ENCODE measurements at places on chromosomes 16 and 17. TPM values are rescaled to one million over a fixed set of nuclear protein-coding genes. Genes with fewer than 3 reads are reported as not detected.

DNA sequence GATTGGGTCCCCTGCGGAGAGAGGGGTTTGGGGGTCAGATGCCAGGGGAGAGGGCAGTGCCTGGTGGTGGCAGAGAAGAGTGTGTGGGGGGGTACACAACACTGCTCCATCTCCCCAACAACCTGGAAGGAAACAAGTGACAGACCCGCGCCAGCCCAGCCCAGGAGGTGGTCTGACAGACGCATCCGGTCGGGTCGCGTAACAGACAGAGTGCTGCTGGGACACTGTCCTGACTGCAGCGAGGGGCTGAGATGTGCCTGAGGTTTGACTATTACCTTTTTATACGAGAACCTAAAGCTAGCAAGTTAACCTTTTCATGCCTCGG, 16.2 kb downstream of the UNC13D start:
- no peak for DNase-seq

GRCh38 chr17:79597996-79598895, 12.6 kb downstream of the RBFOX3 start:
- DNase-seq, result no peak

DNA sequence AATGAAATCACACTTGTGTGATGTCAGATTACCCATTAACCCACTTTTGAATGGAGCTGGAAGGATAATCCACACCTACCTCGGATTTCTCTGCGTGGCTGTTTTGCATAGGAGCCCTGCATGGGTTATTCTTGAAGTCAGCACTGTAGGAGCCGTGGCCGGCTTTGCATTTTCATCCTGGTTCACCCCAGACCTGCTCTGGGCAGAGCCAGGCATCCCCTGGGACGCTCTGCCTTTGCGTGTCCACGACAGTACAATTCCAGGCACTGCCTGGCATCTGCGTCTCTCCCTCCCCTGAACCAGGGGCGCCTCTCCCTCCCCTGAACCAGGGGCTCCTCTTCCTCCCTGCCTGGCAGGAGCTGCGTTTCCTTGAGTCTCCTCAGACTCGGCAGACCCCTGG, 29.7 kb upstream of the ZNF750 start:
- DNase-seq, result no peak

DNA sequence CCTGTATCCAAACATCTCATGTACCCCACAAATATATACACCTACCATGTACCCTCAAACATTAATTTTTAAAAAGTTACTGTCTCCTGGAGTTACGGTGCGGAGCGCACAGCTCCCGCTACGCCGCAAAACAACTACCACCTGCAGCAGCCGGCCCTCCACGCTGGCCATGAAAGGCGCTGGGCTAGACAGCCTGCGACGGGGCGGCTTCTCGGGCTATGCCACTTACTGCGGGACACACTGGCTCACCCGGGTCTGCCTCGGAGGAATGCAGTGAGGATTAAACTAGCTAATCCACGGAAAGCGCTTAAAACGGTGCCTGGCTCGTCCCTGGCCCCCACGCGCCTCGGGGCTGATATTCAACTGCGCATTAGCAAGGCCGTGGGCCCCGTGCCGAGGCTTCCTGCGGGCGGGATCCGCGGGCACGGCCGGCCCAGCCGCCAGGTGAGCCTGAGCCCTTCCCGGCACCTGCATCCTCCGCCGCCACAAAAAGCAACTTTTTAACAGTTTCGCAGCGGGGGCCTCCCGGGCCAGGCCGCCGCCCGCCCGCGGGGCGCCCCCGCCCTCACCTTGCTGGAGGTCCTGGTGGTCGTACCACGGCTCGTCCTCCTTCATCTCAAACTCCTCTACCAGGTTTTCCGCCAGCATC, 633 bp downstream of the CDR2 start:
- DNase-seq, result no peak

- DNase-seq, result no peak
Observed at GRCh38 chr16:27853651-27854050, 209.9 kb downstream of the GSG1L start.

The CRYBA1 gene
- polyA plus RNA-seq, result not detected

The RND2 gene
- polyA plus RNA-seq, result 0.20 TPM

DNA sequence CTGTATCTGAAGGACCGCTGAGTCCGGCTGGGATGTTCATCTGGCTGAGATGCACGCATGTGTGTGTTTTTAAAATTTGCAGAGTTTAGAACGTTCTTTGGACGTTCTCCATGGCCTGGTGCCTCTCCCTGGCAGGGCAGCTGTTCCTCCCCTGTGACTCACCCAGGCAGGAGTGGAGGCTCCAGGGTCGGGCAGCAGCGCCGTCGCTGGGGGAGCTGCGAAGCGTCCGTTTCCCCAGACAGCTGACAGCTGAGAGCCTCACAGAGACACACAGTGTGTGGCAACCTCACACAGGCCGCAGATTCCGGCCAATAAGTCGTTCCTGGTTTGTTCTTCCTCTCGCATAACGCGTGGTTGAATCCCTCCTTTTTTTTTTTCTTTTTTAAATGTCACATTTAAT, 80.6 kb downstream of the OR1D5 start:
- no peak for DNase-seq

The MMP28 gene
- polyA plus RNA-seq, result 51.7 TPM

GRCh38 chr17:55242476-55242875, 22.3 kb upstream of the HLF start:
- DNase-seq, result no peak

DNA sequence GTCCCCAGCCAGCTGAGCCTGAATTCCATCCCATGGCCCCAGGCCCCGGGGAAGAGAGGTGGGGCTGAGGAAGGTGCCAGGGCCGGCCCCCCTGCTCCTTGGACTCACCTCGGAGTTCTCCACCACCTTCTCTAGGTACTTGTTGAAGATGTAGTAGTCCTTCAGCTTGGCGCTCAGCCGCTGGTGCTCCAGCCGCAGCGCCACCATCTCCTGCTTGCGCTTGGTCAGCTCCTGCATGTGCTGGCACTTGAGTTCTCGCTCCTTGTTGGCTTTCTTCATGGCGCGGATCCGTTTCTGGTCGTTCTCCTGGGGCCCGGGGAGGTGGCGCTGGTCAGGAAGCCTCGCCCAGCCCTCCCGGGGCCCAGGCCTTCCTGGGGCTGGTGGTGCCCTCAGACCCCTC, 3.3 kb downstream of the CCDC42 start:
- no peak for DNase-seq

The MYH13 gene
- not detected for polyA plus RNA-seq

- DNase-seq, result no peak
Observed at GRCh38 chr17:9895923-9896322, 9.1 kb downstream of the RCVRN start.

DNA sequence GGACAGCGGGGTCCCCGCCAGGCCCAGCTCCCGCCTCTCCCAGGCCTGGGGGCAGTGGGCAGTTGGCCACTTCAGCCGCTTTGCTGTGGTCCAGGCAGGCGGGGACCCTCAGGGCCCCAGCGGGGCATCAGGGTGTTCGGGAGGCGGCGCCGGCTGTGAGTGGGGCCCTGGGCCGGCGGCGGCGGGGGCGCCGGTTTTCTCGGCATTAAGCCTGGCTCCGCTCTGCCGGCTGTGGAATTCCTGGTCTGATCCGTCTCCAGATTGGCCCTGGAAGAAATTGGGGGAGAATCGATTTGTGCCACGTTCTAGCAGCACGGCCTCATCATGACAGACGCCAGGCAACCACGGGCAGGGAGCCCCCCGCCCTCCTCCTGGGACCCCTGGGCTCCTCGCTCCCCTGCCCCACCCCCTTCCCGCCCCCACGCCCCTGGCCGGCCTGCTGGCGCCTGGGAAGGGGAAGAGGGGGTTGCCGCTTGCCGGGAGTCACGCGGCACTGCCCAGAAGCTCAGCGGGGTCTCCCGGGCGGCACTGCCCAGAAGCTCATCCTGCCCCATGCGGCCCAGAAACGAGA, 28.6 kb upstream of the SSTR5 start:
- no peak for DNase-seq

DNA sequence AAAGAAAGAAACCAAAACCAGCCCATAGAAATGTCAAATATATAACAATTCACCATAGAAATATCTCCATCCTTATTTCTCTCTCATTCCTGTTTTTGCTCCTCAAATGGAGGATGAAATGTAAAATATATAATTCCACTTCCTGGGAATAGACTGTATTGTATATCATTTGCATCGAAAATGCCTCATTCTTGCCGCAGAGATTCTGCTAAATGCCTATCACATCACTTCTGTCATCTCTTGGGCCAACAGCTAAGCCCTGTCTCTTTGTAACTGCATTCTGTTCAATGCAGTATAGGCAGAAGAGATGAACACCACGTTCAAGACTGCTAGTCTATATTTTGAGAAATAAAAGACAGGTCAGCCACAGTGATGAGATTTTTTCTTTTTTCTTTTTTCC, 956.3 kb upstream of the SOX9 start:
- DNase-seq, result no peak

The TM4SF5 gene
- polyA plus RNA-seq, result not detected

GRCh38 chr16:48451323-48451722, 66.1 kb upstream of the SIAH1 start:
- DNase-seq, result no peak

GRCh38 chr16:84791088-84791487, 28.7 kb upstream of the CRISPLD2 start:
- DNase-seq, result no peak

The CTRB2 gene
- polyA plus RNA-seq, result not detected

The LDHD gene
- 0.16 TPM for polyA plus RNA-seq

The PLK1 gene
- polyA plus RNA-seq, result 111 TPM

All from mammary epithelial cell (primary cell).